Progenitor cell of endocrine pancreas (in vitro differentiated cells): ENCODE measurements at places on chromosomes 12 and 14. TPM values are rescaled to one million over a fixed set of nuclear protein-coding genes. Genes with fewer than 3 reads are reported as not detected.

The ANKRD13A gene
- total RNA-seq: 36.0 and 38.0 TPM in 2 replicates

DNA sequence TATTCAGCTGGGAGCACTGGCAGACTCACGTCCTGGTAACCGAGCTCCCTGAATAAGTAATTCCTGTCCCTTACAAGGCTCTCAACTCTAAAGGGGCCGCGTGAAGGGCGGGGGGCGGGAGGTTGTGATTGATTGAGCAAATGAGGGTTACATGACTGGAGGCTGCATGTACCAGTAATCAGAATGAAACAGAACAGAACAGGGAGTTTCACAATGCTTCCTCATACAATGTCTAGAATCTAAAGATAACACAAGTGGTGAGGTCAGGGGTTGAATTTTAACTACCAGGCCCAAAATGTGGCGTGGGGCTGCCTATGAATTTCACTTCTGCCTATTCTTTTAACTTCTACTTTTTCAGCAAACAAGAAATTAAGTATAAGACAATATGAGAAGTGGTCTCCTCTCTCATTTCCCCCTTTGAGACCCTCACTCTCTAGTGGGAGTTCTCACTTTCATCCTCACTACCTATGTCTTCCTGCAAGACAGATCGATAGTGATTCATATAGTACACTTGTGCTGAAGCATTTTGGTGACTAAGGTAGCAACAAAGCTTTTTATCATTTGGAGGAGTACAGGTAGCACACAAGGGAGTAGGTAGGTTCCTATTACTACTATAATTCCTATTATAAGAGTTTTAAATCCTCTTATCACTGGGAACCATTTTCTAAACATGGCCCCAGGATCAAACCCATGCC lies 239.8 kb downstream of the KTN1 start:
- no peak for DNase-seq

- no peak for DNase-seq
These were observed 13.3 kb downstream of the PCNX1 start for GRCh38 chr14:70920608-70921007.

- no peak for DNase-seq
These were observed 10.5 kb downstream of the FRS2 start for GRCh38 chr12:69480698-69481097.

- no peak for DNase-seq
These were observed 8.6 kb upstream of the USP15 start for GRCh38 chr12:62251609-62251958.

- no peak for DNase-seq
These were observed 36.4 kb downstream of the PDE3A start for GRCh38 chr12:20404576-20405346.

The DNAJC22 gene
- total RNA-seq: 36.0 and 38.7 TPM in 2 replicates

DNA sequence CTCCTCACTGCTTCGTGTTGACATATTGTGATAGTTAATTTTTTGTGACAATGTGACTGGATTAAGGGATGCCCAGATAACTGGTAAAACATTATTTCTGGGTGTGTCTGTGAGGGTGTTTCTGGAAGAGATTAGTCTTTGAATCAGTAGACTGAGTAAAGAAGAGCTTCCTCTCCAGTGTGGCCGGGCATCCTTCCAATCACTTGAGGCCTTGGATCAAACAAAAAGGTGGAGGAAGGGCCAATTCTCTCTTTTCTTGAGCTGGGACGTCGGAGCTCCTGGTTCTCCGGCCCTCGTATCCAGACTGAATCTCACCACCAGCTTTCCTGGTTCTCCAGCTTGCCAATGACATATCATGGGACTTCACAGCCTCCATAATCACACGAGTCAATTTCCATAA lies 240.4 kb downstream of the CHST11 start:
- no peak for DNase-seq

The NGB gene
- not detected in 2 replicates for total RNA-seq

GRCh38 chr14:24425704-24426103 lies 3.8 kb downstream of the CBLN3 start:
- no peak for DNase-seq

GRCh38 chr14:104659764-104660523 lies 29.5 kb upstream of the INF2 start:
- DNase-seq: no peak
